ENCODE measurements at places on chromosomes 6 and 20. TPM values are rescaled to one million over a fixed set of nuclear protein-coding genes. Genes with fewer than 3 reads are reported as not detected.

EPPIN gene
- not detected for total RNA-seq

COL21A1 gene
- 6.0 TPM for total RNA-seq

CRISP2 gene
- not detected for total RNA-seq

POLR3F gene
- 10.6 TPM for total RNA-seq

NT5E gene
- 11.0 TPM for total RNA-seq

BANF2 gene
- total RNA-seq, result not detected

FNDC1 gene
- total RNA-seq, result not detected

CST2 gene
- not detected for total RNA-seq

DEFB132 gene
- total RNA-seq, result not detected

PROKR2 gene
- not detected for total RNA-seq

DEFB124 gene
- total RNA-seq, result not detected

TNF gene
- 1.4 TPM for total RNA-seq

PANK2 gene
- total RNA-seq, result 41.5 TPM

- DNase-seq, result no peak
Observed at GRCh38 chr6:116175344-116175743, 49.4 kb upstream of the COL10A1 start.

DNA sequence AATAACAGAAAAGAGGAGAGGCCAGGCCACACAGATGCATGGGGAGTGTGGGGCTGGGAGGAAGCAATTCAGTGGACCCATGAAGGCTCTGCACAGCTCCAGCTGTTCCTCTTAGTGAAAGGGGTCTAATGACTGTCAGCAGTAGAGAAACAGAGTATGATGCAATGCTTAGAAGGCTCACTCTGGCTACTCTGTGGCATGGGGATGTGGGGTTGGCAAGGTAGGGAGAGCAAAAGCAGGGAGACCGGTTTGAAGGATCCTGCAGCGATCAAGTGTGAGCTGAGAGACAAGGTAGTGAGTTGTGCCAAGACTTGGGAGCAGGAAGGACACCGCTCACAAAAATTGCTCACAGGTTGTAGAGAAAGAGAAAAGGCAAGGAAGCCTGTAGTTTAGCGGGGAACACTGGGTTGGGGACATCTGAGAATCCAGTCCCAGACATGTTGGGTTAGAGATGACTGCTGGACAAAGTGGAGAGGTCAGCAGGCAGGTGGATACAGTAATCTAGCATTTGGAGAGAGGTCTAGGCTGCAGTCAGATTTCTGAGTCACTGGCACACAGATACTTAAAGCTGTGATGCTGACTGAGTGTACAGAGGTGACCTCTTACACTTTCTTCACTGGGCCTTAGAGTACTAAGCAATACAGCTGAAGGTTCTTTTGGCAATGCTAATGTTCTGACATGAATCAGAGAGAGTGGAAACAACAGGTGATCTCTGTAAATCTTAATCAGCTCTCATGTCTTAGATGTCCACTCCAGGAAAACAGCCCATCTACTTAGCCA, 27.1 kb downstream of the NAPB start:
- DNase-seq, result no peak

GRCh38 chr6:117266257-117267053, 1.1 kb downstream of the VGLL2 start:
- DNase-seq, result no peak

GRCh38 chr6:81656231-81656630, 96.2 kb downstream of the TENT5A start:
- no peak for DNase-seq

- no peak for DNase-seq
Observed at GRCh38 chr6:88013015-88013414, 34.6 kb upstream of the SPACA1 start.

DNA sequence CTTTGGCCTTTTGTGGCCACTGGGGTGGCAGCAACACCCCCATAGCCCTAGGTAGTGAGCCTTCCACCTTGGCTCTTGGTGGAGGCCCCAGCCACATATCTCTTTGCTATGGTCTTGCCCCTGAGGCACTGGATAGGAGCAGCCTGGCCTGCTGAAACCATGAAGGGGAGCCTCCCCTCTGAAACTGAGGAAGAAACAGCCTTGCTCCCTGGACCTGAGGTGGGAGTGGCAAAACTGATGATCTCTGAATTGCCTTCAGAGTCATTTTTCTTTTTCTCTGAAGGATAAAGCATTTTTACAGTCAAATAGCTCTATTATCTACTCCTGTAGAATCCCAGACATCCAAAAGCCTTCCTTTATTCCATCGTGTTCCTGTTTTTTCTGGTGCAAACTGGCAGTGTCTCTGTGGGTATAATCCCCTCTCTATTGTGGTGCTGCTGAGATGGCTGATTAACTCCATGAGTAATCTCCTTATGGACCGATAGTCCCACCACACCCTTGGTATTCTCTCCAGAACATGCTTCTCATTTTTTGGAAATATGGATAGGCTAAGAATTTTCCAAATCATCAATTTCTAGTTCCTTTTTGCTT, 22.0 kb upstream of the PRSS35 start:
- DNase-seq, result no peak

DNA sequence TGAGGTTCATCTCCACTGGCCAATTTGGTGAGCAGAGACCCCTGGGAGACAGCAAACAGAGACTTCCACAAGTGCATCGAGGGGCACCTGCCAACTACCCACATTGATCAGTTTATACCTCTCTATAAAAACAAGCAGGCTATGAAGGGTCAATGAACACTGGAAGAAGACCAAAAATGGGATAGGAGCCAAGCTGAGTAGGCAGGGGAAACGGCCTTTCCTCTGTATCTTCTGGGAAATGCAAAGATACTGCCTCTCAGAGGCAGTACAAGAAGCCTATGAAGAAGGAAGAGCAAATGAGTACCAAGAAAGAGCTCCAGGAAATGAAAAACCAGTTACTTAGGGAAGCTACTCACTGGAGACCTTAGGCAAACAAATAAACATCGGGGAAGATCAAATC, 247.7 kb downstream of the GMDS start:
- no peak for DNase-seq

DNA sequence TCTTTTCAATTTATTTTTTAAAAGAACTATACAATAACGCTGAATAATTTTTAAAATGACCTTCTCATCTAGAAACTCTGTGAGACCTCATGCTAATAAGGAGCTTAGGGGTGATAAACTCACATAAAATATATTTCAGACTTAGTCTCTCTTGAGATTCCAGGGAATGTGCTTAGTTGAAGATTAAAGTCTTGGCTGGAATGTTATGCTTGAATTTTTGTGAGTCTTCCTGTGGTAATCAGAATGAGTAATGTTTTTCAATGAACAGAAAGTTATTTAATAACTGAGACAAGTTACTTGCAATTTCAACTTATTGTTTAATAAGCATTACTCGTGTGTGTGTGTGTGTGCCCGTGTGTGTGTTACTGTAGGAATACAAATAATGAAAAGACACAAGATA, 379.9 kb upstream of the EPHA7 start:
- DNase-seq, result no peak

- peak; percentile 63 for DNase-seq
Observed at GRCh38 chr6:3518356-3519190, 61.7 kb upstream of the SLC22A23 start.

- DNase-seq, result no peak
Observed at GRCh38 chr6:40669343-40669742, 82.2 kb upstream of the LRFN2 start.

DNA sequence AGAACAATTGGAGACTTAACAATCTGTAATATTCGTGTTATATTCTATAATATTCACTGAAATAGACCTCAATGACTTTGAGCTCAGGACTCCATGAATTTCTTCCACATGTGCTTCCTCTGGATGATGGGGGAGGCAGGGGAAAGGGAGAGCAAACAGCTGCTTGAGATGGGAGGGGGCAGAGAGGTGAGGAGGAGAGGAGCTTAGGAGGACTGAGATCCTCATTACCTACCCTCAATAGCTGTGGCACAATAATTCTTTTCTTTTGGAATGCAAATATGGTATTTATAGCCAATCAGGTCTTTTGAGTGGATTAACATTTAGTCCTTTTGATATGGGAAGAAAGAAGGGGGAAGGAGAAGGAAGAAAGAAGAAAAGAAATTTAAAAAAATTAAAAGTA, 64.1 kb upstream of the ZNF217 start:
- peak; percentile 40 for DNase-seq

DNA sequence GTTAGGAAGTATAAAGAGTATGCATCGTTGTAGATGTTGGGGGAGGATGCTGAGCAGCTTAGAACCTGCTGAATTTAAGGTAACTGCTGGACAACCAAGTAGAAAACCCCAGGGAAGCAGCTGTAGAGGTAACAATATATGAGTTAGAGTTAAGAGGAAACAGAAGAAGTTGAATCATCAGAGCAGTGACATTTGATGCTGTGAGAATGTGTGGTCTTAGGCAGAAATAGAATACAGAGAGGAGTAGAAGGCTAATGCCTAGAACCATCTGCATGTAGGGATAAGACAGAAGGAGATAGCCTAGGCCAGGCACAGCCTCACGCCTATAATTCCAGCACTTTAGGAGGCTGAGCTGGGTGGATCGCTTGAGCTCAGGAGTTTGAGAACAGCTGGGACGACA, 22.6 kb upstream of the DYNLRB1 start:
- no peak for DNase-seq

DNA sequence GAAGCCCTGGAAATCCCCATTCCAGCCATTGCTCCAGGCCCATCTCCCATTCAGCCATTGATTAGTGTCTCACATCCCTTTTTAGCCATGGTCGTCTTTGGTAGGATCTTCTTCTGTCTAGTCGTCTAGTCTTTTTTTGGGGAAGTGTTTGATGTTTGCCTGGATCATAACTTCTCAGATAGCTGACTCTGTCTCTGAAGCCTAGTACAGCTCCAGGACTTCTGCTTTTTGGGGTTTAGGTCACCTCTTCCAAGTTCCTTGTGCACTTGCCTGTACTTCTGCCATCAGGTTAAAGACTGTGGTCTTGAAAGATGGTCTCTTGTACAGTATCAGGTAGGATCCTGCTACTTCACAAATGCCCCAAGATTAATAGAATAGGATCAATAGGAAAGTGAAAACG, 553.5 kb downstream of the PKHD1 start:
- DNase-seq, result no peak

DNA sequence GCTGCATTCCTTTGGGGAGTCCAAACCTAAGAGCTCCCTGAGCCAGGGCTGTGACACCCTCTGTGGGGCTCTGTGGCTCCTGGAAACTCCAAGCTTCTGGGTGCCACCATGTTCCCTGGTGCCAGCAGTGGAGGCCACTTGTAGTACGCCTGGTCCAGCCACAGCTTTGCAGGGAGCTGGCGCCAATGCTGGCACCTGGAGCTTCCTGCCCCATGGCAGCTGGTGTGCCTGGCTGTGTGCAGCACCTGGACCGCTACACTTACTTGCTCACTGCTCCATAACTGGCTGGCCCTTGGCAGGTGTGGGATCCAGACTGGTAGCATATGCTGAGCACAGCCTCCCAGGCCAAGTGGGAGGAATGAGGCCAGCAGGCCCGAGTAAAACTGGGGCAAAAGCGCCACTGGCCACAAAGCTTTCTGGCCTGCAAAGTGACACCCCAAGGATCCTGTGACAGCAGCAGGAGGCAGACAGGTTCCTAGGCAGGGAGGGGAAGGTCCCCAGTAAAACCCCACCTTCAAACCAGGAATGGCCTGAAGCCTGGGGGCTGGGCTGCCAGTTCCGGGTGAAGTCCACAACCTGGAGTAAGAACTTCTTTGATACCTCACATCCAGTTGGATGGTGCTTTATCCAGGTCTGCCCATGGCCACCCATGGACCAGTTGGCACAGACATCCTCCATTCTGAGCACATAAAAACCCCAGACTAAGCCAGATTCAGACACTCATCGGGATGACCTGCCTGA, 461.0 kb downstream of the TBC1D32 start:
- no peak for DNase-seq

DNA sequence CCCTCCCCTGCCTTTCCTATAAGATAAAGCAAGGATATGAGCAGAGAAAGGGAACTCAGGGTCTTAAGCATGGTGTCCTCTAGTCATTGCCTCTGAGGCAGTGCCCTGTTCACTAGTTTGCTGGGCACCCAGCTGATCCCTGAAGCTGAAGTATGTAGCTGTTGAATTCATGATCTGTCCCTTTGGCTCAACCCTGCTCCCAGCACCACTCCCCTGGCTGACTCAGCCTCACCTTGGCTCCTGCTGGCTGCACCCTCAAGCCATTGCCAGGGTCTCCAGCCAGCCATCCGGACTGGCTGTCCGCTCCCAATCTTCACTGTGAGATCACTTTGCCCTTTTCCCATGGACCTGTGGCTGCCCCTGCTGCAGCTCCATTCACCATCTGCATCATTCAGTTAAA, 25.9 kb upstream of the UST start:
- no peak for DNase-seq

GRCh38 chr20:1373614-1374013, 19.2 kb downstream of the FKBP1A start:
- DNase-seq, result no peak
